ENCODE measurements at places on chromosomes 12 and 14. TPM values are rescaled to one million over a fixed set of nuclear protein-coding genes. Genes with fewer than 3 reads are reported as not detected.

- DNase-seq: peak; percentile 76
Observed at GRCh38 chr12:4273652-4274395, at the start of gene CCND2. TSS of gene CCND2 (plus strand) at chr12:4273762. CDS start at chr12:4274041, 279 bp downstream.

- no peak for DNase-seq
Observed at GRCh38 chr14:22370084-22370847, 218.8 kb downstream of the DAD1 start.

GRCh38 chr14:100618763-100619320, 31.6 kb upstream of the BEGAIN start:
- no peak for DNase-seq

Gene SSTR1
- not detected for polyA plus RNA-seq

Gene SALL2
- polyA plus RNA-seq: not detected

All from CD14-positive monocyte (primary cell).